ENCODE measurements at places on chromosomes 12 and 14.

- no peak for DNase-seq
Measured at GRCh38 chr14:101789222-101789621, 27.7 kb downstream of the PPP2R5C start.

DNA sequence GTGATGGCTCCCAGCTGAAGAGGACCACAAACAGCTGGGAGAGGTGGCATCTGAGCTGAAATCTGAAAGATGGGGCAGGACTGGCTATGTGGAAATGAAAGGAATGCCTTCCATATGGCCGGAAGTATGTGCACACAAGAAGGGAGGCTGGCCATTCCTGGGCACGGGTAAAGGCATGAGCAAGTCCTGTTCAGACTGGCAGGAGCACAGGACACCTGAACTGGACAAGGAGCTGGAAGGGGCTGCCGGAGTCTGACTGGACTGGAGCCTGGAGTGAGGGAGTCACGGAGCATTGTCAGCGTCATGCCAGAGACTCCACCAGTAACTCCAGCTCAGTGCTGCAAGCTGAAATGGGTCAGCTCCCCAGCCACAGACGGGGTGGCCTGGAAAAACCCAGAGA, 11.9 kb upstream of the TC2N start:
- no peak for DNase-seq

- DNase-seq: no peak
Measured at GRCh38 chr12:51951843-51952722, 584 bp downstream of the ACVR1B start.

DNA sequence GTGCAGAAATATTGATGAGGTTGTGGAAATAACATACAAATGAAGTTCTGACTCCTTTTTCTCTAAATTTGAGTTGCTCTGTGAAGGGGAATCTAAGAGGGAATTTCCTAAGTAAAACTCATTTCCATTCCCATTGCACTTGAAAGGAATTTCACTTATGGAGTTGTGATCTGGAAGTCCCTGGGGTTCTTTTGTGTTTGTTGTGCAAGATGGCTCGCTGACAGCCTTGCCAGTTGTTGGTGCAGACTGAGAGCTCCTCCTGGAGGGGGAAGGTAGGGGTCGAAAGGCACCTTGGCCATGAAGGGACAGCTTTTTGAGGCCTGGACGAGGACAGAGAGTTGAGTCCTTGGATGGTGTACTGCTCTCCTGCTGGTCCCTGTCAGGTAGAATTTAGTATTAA, 72.0 kb downstream of the C12orf56 start:
- no peak for DNase-seq

DNA sequence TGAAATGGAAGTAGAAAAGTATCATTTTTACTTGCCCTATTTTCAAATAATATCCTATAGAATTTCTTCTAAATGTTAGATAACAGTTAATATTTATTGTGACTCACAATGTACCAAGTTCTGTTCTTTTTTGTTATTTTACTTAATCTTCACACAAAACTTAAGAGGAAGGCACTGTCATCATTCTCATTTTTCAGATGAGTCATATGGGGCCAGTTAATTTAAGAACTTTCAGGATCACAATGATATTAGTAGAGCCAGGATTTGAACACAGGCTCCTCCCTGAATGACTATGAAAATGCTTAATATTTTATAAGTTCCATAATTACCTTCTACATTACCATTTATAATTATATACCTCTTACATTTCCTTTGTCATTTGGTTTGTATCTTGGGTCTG, 10.4 kb upstream of the TMEM260 start:
- no peak for DNase-seq

GRCh38 chr14:33934043-33934750, 16.7 kb downstream of the EGLN3 start:
- DNase-seq: no peak

- DNase-seq: no peak
Measured at GRCh38 chr12:52073531-52074381, 4.0 kb downstream of the ATG101 start.

- DNase-seq: no peak
Measured at GRCh38 chr12:121330692-121331091, 21.5 kb downstream of the ANAPC5 start.

DNA sequence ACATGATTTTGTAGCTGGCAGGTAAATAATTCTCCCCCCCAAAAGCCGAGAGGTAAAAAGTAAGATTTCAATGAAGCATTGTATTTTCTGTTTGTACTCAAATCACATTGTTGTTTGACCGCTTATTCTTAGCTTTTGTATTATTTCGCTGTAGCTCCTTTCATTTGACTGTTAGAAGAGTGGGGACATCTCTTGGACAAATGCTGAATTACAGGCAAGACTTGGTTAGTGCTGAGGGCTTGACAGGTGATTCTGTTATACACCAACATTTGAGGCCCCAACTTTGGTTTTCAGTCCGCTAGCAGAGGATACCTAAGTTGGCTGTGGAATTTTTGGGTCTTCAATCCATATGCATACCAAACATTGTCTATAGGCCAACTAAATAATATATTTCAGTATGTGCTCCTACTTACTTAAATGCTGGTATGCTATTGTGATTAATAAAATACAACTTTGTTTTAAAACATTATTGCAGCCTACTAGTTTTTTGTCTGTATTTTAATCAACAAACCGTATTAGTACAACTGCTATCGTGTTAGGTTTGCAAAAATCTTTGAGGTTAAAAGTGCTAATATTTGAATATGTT, 102.2 kb downstream of the ERC1 start:
- DNase-seq: no peak

Data from stimulated activated CD4-positive, alpha-beta T cell treated with anti-CD3 and anti-CD28 coated beads, Interleukin-12 subunit alpha, Interleukin-12 subunit beta, amount 100 ng/mL, for 24 hours (primary cell).